ENCODE measurements at places on chromosomes 6 and 20.

DNA sequence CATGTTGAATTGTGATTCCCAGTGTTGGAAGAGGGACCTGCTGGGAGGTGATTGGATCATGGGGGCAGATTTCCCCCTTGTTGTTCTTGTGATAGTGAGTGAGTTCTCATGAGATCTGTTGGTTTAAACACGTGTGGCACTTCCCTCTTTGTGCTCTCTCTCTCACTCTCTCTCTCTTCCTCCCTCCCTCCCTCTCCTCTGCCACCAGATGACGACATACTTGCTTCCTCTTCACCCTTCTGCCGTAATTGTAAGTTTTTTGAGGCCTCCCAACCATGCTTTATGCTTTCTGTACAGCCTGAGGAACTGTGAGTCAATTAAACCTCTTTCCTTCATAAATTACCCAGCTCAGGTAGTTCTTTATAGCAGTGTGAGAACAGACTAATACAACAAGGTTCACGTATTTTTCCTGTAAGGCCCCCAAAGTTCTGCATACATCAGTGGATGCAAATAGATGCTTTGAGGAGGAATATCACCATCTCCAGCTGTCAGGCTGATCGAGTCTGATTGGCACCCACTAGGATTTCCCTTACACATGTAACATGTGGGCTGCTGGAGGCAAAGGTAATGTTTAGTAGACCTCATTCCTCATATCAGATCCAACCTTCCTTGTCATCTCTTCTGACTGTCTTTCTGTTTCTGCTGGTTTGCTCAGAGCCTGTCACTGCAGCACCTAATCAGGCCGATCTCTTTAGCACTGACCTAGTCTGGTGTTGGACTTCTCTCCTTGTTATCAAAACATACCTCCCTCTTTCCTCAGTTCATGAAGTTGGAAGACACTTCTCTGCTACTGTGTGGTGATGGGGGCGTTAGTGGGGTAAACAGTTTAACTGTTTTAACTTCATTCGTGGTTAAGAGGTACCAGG lies 54.3 kb upstream of the BACH2 start:
- no peak for DNase-seq

DNA sequence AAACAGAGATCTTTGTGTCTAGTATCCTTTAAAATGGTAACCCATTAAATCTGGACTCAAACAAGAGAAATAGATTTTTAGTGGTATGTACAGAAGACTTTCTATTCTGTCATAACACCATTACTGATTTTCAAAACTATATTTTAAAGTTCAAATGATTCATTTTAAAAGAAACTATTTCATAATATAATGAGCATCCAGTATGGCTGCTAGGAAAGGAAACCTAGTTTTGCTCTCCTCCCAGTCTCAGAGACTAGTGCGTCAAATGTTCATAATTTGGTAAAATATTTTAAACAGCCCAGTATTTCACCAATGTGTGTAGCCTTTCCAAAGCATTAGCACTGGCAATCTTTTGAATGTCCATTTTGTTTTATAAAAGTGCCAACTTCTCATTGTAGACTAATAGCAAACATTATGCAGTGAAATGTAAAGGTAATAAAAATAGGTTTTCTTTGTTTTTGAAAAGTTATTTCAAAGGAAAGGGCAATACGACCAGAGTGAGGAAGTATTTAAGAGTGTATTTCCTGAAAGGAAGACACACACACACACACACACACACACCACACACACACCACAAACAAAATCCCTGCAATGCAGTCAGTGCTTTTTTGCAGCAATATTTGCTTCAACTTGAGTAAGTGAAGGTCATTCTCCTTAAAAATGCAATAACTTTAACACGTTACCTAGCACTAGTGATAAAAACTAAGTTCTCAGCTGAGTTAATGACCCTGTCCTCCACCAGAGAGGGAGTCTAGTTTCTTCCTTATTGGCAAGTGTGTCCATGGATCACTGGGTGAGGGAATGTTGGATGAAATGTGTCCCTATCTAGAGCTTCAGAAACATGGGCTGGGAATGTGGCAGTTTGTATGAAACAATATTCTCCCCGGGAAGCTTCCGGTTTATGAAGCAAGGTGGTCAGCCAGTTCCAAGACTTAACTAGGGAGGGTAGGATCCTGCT lies 4.6 kb downstream of the PPP1R3G start:
- no peak for DNase-seq

- DNase-seq = no peak
These were observed 522.5 kb downstream of the EPM2A start for GRCh38 chr6:145212813-145213212.

GRCh38 chr6:53340536-53340935 lies 8.2 kb downstream of the ELOVL5 start:
- DNase-seq = no peak

GRCh38 chr6:22536122-22536521 lies 33.2 kb upstream of the HDGFL1 start:
- no peak for DNase-seq

GRCh38 chr6:145891565-145891964 lies 72.6 kb downstream of the SHPRH start:
- no peak for DNase-seq

- DNase-seq = no peak
These were observed 55.2 kb downstream of the TGM2 start for GRCh38 chr20:38109591-38110524.

DNA sequence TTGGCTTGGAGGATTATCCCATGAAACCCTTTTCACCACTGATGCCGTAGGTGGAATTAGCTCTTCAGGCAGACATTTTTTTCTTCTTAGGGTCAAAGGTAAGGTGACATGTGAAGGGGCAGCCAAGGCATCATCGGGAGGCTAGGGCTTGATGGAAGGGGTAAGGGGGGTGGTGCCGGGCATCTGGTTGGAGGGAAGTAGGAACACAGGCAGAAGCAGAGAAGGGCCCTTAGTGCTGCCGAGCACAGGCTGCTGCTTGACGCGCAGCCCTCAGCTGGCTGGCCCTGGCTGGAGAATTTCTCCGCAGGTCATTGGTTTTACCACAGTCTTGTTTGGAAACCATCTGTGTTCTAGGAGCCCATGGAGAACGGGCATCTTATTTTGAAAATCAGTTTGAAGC lies 54.7 kb downstream of the TRAF3IP2 start:
- DNase-seq = no peak

DNA sequence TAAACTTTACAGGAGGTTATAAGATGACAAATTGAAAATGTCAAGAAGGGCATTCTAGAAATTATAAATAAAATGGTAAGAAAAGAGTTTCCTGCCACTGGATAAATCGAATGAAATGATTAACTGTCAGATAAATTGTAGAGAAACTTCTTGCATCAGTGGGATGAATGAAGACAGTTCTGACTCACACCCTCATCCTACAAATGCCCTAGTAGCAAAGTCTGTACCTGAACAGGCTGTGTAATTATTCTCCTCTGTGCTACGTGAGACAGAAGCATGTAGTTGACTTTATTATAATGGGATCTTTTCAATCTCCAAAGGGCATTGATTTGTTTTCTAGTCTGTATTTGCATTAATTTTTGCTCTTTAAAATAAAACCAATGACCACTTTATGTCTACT lies 47.3 kb downstream of the IYD start:
- no peak for DNase-seq

- DNase-seq = no peak
These were observed 90.0 kb downstream of the IPCEF1 start for GRCh38 chr6:154266560-154267099.

GRCh38 chr20:2610941-2611720 lies 41.3 kb upstream of the NOP56 start:
- no peak for DNase-seq

GRCh38 chr6:39499053-39499452 lies 176.6 kb upstream of the KCNK16 start:
- DNase-seq = no peak

DNA sequence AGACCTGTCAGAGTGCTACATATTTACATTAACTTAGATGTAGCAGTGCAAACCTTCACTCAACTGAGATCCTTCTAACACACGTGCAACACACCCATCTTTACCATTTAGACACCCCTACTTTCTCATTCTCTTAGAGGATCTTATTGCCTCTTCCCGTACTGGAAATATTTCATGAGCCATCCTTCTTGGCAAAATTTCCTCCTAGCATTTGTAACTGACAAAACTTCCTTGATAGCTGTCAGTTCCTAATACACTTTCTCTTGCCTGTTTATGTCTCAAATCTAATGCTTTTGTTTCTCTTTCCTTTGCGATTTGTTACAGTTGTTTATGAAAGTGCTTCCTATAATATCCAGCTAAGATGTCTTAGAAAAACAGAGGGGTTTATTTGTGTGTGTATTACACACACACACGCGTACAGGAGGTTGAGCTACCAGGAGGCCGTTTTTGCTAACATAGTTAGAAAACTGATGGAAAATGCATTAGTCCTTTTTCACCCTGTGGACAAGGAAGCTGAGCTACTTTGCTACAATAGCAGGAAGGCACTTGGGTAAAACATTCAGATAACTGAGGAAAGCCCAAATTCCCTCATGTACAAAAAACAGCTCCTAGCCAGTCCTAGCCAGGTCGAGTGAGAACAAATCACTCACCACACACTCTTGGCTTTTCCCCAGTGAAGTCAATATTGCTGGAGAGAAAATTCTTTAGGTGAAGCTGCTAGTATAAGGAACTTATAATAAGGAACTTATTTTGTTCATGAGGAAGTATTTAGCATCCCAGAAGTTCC lies 153.6 kb downstream of the NFATC2 start:
- DNase-seq = no peak

GRCh38 chr6:96853083-96853482 lies 15.8 kb upstream of the GPR63 start:
- DNase-seq = no peak

GRCh38 chr6:71364889-71365542 lies 76.4 kb downstream of the OGFRL1 start:
- DNase-seq = no peak
